Hematopoietic multipotent progenitor cell treated with erythropoietin and hydrocortisone succinate and interleukin-3 and kit ligand, for 8 days (in vitro differentiated cells): ENCODE measurements at places on chromosomes 5 and 9.

- no peak for DNase-seq
These were observed 166.0 kb downstream of the OLFM1 start for GRCh38 chr9:135253305-135254004.

DNA sequence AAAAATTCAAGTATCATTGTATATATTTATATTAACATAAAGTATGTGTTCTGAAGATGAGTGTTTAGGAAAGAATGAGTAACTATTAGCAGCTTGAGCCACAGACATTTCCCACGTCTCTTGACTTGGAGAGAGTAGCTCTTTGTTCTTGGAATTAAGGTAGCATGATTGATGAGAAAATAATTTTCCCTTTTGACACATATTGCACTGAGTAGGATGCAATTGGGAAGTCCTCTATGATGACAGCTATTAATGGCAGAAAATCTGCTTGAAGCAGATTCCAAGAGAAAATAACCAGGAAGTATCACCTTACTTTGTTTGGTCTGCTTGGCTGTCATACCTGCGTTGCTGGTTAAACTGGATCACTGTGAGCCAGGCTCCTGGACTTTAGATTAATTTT lies 204.8 kb downstream of the TLE4 start:
- DNase-seq: no peak

DNA sequence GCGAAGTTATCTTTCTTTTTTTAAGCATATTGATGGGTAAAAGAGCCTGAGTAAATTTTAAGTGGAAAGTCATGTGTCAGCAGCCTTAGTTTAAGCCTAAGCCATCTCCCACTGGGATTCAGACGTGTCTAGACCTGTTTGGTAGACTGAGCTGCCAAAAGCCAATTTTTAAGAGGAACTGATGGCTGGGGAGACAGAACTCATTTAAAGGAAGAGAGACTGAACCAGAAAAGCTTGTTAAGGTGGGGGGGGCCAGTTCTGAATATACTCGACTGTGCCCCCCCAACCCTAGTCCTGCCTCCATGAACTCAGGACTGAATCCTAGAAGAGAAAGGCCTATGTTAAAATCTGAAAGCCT lies 58.3 kb upstream of the PLPP1 start:
- no peak for DNase-seq

DNA sequence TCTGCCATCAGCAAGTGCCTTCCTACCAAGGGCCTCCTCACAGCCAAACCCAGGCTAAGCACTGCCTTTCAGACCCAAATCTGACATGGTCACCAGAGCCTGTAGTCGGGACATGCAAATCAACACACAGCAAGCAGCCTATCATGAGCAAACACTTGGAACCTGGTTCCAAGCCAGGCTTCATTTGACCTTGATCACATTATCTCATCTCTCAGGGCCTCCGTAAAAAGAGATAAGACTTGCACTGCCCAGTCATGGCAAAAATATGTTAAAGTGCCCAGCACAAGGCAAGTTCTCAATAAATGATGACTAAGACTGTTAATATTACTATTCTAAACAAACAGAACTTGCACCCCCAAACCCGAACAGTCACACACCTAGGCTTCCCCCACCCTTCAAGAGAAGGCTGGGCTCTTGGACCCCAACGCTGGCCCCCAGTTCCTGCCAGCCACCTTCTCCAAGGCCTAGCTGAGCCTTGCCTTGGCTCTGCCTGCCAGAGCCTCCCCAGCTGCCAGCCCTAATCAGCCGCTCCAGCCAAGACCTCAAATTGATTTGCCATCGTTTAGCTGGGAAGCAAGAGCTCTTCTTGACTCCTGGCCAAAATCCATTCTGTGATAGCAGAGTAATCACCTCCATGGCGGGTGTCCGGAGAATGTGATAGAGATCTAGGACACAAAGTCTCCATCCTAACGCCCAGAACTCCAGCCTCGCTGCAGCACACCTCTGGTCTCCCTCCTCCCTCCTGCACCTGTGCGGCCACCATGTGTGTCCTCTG lies 18.7 kb downstream of the CPLX2 start:
- DNase-seq: peak; percentile 71

DNA sequence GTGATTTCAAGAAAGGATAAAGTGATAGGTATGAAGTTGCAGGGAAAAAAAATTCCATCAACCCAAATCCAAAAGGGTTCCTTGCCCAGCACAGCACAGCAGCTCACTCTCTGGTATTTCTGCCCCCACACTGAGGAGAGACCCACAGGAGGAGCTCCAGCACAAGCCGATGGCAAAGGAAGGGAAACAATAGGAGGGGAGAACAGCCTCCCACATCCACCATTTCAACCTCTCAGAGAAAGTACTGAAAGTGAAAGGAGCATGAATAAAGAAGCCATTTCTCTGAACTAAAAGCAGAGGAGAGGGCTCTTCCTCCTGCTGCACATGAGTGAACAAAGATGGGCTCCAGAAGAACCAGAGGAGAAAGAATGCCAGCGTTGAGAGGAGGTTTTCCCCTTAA lies 54.9 kb upstream of the ZSWIM6 start:
- no peak for DNase-seq

DNA sequence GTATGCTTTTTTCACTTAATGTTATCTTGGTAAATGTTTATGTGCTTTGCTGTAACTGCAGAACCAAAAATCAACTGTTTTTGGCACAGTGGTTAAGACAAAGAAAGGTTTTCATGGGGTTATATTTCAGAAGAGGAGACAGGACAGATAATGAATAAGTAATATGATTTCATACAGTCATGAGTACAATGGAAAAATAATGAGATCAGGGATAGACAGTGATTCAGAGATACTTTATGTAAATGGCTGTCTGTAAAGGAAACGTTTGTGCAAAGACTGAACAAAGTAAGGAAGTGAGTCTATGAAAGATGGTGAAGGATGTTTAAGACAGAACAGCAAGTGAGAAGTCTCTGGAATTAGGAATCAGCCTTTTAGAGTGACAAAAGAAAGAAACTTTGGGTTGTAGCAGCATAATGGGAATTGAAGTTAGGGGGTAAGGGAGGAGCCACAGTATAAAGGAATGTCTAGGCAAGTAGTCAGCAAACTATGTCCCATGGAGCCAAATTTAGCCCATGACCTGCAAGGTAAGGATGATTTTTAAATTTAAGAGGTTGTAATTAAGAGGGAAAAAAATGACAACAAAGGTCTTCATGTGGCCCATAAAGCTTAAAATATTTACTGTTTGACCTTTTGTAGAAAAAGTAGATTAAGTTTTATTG lies 55.0 kb downstream of the TNPO1 start:
- DNase-seq: no peak

- DNase-seq: no peak
These were observed 299.4 kb downstream of the MARCHF11 start for GRCh38 chr5:15880201-15880600.

GRCh38 chr5:84304599-84304998 lies 80.1 kb downstream of the EDIL3 start:
- no peak for DNase-seq

- DNase-seq: peak; percentile 8
These were observed 37.1 kb upstream of the FAM169A start for GRCh38 chr5:74903165-74903787.

DNA sequence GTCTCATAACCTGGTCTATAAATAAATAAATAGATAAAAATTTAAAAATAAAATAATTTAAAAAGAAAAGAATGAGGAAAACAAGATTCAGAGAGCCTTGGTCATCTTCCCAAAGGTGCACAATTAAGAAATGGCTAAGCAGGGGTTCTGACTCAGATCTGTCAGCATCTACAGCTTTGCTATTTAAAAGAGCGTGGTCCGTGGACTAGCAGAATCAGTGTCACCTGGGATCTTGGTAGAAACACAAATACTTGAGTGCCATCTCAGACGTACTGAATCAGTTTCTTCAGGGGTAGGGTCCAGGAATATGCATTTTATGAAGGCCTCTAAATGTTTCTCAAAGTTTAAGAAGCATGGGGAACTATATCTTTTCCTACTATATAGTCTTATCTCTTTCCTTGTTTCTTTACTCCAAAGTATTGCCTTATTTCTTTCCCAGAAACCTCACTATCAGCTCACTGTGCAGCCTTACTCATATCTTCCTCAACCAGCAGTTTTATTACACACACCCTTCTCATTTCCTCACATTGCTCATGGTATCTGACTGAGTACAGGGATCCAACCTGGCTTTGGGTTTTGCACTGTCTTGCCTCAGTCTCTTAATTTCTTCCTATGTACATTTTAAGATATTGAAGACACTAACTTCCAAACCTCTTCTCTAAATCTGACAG lies 58.6 kb downstream of the TMC1 start:
- DNase-seq: peak; percentile 91

DNA sequence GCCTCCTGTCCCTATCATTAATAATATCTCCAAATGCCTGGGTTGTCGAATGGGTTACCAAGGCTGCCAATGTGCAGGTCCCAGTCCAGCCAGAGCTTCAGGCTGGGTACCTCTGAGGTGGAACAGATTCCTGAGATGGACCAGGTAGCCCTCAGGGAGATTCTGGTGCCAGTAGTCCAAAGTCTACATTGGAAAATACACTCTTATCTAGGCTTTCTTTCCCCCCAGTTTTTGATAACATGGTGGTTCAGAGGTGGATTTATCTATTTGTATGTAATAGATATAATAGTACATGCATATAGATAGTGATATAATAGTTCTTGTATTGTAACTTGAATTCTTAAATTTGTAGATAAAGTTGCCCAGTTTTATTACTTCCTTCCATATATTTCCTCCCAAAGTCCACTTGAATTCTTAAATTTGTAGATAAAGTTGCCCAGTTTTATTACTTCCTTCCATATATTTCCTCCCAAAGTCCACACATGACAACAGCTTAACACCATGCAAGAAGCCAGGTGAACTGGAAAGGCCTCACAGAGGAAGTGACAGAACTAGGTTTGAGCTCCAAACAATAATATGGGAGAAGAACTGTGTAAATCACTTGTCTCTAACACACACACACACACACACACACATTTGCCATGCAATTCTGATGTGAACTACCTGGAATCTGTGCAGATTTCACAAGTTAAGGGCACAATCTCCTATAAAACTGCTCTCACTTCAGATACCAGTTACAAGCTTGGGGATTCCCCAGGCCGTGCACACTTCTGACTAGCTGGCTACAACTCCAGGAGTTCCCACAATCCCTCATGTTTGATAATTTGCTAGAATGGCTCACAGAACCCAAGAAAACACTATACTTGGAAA lies 30.7 kb upstream of the ERAP1 start:
- DNase-seq: no peak

DNA sequence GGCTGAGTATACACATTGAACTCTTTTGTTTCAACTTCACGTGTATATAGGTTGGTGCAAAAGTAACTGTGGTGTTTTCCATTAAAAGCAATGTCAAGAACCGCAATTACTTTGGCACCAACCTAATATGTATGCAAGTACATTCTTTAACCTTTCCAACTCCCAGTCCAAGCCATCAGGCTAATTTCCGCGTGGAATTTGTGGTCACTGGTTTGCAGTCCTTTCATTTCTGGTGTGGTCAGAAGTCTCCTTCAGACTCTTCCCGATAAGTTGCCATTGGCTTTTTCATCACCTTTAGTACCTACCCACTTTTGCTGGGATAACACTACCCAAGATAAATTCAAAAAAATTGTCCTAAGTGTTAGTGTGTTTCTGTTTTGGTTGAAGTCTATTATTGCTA lies 84.0 kb downstream of the RGS3 start:
- DNase-seq: no peak

DNA sequence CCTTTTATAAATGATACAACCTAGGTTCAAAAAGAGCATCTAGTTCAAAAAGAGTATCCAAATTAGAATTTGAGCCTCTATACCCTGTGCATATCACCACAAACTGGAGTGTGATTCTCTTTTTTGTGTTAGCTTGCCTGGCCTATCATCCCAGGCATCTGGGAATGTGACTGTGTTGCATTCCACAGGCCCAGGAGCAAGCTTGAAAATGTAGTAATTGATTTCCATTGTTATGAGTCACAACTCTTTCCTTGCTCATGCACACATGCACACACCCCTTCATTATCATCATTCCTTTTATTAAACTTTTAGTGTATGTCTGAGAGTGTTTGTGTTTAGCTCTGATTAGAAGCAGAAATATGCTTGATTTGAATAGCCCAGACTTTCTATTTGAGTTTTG lies 75.2 kb downstream of the FCHO2 start:
- DNase-seq: no peak

DNA sequence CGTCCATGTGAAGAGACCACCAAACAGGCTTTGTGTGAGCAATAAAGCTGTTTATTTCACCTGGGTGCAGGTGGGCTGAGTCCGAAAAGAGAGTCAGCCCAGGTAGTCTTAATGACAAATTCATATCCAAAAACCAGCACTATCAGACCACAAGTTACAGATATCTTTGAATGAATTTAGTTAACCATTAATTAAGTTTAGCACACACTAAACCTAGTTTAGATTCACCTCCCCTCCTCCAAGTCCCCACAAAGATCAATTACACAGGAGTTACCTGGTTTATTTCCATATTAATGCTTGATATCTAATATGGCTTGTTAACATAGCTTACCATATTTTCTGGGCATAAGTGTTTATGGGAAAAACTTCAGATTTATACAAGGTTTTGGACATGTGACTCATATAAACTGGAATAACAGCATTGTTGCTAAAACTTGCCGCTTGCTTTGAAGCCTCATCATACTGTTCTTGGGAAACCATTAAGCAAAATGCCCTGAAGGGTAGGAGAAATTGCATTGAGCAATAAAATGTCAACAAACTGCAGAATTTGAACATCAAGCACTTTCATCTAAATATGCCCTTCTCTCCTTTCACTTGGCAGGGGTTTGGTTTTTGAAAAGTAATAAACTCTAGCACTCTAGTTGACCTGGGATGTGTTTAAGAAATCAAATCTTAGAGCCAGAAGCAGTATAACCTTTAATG lies 166.9 kb downstream of the SNCAIP start:
- no peak for DNase-seq

DNA sequence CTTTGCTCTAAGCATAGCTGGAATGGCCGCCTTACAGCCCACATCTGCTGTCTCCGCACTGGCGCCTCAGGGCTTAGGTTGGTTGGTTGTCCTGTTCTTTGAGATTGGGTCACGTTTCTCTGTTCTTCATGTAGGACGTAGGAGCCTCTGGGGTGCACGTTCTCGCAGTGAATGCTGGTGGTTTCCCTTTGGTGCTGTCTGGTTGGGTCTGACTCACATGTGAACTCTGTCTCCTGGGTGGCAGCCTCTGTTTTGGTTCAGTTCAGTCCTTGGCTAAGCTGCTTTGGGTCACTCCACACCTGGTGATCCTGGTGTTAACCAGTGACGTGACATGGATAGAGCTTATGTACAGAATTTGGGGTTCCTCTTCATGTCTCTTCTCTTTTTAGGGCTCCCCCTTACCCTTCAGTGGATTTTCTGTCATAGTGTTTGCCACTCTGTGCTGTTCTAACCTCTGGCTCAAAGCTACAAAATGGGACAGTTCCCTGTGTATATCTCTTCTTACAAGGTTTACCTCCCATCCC lies 12.6 kb upstream of the LPCAT1 start:
- DNase-seq: no peak

DNA sequence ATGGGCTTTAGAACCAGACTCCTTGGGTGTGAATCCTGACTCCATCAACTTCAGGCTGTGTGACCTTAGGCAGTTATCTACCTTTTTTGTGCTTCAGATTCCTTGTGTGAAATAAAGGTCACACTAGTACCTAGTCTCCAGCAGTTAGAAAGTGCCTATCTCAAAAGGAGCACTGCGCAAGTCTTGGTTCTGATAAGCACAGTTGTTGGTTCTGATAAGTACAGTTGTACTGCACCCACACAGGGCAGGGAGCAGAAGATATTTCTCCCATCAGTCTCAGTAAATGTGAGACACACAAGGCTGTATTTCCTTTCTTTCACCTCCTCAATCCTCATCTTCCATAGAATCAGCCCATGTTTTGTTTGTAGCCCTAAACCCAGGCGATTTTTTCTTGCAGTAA lies 116.6 kb upstream of the DPYSL3 start:
- peak; percentile 90 for DNase-seq

- DNase-seq: no peak
These were observed 121.9 kb upstream of the STK32A start for GRCh38 chr5:147112899-147113298.
